Central memory CD4-positive, alpha-beta T cell (primary cell): ENCODE measurements at places on chromosomes 12 and 14.

- no peak for DNase-seq
Measured at GRCh38 chr12:91874086-91874865, 271.4 kb downstream of the BTG1 start.

DNA sequence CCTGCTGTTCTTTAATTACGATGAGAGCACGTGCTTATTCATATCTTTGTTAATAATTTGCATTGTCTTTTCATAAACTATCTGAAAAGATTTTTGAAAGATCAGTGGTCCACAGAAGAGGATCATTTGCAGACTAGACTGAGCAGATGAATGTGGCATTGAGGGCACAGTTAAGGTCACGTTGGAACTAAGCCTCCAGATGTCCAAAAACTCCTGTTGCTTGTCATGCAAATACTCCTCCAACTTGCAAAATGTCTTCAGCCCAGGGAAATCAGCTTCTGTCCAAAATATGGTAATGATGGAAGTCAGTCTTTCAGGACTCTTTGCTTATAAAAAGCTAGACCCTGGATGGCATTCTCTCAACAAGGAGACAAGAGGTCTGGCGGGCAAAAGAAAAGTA, 201.6 kb upstream of the TMEM260 start:
- DNase-seq, result no peak

DNA sequence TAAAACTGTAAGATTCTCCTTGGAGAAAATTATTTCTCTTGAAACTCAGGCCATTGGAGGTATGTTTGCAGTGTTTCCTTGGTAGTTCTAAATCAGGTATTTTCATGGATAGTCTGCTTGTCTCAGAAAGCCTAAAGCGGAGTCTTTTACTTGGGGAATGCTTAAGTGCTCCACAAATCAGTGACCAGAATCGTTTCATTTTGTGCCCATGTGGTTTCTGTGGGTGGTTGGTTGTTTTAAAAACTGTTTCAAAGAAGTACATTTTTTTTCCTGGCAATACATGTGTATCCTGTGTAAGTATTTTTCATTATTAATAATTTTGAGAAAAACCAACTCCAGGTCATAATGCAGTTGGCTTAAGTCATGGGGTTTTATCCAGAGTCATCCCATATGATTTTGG, 33.6 kb downstream of the CCDC91 start:
- no peak for DNase-seq

DNA sequence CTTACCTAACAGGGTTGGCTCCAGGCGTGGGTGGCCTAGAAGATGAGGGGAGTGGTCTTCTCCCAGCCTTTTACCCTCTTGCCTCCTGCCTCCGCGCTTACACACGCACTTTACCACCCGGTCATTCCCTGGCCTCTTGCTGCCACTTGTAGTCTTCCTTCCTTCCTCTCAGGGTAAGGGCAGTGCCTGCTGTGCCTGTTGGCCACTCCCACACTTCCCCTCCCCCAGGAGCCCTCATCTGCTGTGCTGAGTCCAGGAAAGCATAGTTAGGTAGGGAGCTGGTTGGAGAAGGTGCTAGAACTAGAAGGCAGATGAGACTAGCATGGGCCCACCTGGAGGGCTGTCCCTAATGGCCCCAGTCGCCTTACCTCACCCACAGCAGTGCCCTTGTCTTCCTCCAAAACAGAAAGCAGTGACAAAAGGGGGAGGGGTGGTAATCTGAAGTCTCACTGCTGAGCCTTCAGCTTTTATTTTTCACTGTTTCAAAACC, 54.3 kb upstream of the SRSF5 start:
- no peak for DNase-seq

GRCh38 chr14:30883508-30884294, 9.3 kb downstream of the COCH start:
- no peak for DNase-seq

DNA sequence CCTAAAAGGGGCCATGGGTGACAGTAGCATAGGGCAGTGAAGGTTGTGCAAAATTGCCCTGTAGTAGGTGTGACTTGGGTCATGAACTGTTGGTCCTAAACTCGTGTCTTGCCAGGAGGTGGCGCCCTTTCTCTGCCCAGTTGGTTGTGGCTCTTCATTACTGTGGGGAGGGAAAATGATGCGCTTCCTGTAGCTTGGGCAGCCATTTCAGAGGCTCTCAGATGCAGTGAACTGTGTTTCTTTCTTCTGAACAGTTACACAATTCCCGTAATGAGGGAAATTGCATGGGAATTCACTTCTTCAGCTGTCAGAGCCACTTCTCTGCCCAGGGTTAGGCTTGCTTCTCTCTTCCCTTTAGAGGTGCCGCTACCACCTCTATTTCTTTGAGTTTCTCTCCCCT, 148.1 kb upstream of the NRXN3 start:
- no peak for DNase-seq

- no peak for DNase-seq
Measured at GRCh38 chr14:73640796-73641365, 3.9 kb upstream of the DNAL1 start.

DNA sequence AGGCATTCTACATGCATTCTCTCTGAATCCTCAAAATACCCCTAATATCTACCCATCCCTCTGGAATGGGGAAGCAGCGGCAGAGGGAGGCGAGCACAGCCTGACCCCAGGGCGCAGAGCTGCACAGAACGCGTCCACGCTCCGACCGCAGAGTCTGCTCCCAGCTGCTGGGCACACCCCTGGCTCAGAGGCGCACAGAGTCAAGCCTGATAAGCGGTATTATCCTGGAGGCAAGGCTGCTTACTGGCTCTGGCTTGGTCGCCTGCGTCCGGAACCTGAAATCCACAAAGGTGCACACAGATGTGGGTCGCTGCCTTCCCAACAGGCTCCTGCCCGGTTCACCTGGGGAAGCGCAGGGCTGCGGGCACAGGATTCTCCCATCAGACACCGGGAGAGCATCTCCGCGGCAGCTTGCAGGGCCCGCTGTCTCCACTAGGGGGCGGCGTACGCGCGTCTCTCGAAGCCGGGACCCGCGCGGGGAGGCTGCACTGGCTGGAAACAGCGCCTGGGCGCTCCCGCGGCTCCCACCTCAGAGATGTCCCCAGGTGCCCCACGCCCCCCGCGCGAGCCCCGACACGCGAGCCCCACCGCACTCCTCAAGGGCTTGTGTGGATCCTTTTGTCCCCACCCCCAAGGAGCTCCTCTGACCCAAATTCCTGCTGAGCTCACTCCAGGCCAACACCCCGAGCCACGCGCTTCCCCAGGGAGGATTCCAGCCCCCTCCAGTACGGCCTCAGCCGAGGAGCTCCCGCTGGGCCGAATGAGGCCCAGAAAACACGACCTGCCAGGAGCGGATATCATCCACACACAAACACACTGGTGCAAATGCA, 120.1 kb upstream of the FZD10 start:
- DNase-seq, result no peak

DNA sequence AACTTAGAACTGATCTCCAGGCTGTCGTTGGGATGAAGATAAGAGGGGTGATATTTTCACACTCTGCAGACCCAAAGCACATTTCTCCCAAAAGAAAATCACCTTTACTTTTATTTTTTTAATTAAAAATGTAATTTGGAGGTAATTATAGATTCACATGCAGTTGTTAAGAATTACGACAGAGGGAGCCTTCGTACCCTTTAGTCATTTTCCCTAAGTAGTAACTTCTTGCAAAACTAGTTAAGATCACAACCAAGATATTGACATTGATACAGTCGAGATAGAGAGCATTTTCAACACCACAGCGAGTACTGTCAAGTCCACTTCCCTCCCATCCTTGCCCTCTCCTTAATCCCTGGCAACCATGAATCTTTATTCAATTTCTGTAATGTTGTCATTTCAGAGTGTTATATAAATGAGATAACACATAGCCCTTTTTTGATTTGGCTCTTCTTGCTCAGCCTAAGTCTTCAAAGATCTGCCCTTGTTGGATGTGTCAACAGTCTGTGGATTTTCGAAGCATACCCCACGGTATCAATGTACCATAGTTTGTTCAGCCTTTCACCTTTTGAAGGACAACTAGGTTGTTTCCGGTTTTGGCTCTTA, 39.6 kb downstream of the DNAH10 start:
- no peak for DNase-seq

GRCh38 chr12:89328151-89329030, 23.9 kb downstream of the DUSP6 start:
- DNase-seq, result no peak

GRCh38 chr14:70073924-70074566, 114.7 kb downstream of the SLC8A3 start:
- no peak for DNase-seq

GRCh38 chr14:75487155-75487671, 35.1 kb upstream of the BATF start:
- DNase-seq, result no peak

DNA sequence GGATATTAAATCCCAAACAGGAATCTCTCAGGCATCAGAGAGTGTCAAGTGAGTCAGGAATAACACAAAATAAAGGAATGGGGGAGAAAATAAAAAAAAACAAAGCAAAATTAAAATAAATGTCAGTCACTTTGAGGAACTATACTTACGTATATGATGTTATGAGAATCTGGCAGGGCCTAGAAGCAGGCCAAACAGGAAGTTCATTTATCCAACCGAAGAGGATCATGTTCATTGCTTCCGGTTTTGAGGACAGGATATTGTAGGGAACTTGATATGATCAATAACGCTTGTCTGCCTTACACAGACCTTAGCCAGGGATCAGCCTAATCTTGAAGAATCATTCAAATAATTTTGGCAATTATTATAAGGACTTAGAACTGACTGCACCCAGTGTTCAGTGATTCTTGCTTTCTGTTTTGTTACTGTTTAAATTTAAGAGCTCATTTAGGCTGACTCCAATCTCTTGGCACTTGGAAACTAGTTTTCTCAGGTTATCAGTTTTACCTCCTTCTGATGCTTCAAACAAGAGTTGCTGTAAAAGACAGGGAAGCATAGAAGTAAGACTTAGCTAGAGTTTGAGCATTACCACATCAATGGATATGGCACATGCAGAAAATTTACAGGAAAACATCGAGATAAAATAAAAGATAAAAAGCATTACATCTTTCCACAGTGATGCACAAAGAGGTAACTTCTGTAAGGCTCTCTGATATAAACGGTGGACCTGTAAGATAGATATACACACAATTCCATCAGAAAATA, 53.4 kb downstream of the ZFC3H1 start:
- no peak for DNase-seq

DNA sequence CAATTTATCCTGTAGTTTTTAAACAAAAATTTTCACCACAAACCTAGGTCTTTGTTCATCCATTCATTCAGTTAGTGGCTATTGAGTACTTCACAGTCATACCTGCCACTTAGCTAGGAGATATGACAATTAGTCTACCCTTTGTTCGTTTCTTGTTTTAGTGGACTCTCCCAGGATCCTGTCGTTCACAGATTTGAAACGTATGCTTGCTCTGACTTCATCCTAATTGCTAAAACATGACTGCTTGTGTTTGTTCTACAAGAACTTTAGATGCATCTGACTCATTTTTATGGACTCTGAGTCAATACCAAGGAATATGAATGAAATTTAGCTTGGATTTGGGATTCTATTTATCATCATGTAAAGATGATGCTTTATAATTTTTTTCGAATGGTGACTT, 69.5 kb downstream of the TBC1D30 start:
- DNase-seq, result no peak

- DNase-seq, result no peak
Measured at GRCh38 chr12:131052929-131053328, 99.2 kb downstream of the ADGRD1 start.

DNA sequence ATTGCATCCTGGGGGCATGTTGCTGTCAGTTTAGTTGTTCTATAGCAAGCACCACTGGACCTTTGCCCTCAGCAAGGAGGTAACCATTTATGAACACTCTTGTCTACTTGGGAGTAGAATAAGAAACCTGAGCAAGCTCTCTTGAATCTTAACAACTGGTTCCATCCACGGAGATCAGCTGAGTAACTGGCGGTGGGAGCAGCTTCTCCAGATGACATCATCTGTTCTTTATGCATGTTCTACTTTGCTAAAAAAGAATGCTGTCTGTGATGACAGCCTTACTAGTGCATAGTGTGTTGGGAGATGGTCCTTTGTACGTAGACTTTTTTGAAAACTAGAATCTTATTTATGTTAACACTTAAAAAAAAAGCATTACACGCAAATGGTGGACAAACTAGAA, 17.7 kb downstream of the SLC4A8 start:
- DNase-seq, result no peak

DNA sequence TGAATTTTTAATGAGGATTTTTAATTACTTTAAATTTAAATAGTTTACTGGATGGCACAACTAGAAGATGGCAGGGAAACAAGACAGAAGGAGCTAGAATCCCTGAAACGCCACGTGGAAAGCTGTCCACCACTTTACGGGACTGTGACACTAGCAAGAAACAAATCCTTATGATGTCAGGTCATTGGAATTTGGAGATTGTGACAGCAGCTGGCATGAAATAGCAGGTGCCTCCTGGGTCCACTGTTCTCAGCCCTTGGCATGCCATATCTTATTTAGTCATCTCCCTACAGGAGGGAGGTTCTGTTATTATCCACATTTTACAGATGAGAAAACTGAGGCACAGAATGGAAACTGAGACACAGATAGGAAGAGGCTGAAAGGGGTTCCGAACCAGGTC, 113.8 kb downstream of the BCL11B start:
- no peak for DNase-seq

GRCh38 chr12:46548605-46549071, 176.1 kb upstream of the SLC38A2 start:
- no peak for DNase-seq

DNA sequence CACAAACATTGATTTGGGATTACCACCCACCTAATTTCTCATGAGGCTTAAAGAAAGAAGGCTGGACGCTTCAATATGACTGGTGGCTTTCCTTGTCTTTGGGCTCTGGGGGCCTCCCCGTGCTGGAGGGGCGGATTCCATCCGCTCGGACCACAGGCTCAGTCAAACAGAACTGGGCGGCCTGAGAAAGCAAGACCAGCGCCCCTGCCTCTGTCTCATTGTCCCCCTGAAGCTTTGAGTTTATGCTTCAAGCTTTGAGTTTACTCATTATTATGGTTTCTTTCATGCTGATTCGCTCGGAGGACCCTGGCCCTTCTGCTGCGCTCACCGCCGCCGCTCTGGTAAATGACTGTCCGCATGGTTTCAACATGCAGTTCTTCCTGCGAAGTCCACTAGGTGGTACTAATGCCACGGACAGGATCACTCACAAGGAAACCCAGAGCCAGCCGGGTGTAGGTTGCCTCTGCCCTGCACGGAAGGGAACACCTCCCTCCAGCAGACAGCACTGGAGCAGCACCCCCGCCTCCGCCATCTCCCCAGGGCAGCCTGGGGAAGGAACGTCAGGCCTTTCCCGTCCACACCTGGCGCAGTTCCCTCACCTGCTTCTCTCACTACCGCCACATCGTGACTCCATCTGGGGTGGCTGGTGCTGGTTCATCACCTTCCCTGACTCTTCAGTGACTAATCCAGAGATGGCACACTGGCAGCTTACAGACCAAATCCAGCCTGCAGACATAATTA, 13.2 kb upstream of the TIGAR start:
- no peak for DNase-seq

DNA sequence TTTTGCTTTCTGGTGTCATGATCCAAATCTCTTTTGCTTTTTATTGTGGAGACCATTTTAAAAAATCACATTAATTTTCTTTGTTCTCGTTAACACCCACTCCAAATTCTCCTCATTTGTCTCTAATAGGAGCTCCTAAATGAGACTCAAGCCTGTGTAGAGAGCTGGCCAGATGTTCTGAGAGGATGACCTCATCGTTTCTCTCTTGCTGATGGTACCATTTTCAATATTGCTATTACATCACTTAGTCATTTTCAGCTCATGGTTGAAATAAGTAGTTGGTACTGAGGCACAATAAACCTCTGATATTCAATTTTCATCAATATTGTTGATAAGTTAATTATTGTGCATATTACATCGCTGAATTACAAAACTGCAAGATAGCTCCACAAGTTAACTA, 31.5 kb downstream of the SPTB start:
- DNase-seq, result no peak
